ENCODE measurements at places on chromosomes 6 and 20.
A peak's percentile ranks its signal among the peaks of the same experiment; 100 is the strongest.

DNA sequence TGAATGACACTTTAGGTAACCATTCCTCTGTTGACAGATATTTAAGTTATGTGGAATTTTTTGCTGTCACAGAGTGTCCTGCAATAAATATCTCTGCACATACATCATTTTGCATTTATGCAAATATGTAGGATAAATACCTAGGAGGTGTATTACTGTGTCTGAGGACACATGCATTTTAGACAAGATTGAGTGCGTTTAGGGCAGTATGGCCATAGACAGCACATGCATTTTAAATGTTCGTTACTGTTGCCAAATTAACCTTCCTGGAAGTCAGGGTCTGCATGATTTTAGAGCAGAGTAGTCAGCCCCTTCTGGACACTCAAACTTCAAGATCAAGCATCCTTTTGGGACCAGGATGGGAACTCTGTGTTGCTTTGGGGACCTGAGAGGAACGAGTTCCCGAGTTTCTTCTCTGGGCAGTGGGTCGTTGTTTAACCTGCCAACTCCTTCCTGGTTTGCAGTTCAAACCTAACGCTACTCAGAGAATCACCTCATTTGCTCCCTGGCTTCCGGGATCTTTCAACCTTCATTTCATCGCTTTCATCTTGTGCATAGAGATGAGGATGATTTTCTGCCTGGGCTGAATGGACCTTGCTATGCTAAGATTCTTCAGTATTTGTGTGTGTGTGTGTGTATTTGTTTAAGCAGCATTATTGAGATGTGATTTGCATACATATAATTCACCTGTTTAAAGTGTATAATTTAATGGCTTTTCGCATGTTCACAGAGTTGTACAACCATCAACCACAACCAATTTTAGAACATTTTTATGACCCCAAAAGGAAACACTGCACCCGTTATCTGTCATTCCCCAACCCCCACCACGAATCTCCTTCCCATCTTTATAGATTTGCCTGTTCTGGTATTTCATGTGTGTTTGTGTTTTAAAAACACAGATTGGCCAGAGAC lies 9.8 kb downstream of the BCAS4 start:
- DNase-seq = no peak

- DNase-seq = no peak
Measured at GRCh38 chr6:122222761-122223160, 176.7 kb upstream of the HSF2 start.

DNA sequence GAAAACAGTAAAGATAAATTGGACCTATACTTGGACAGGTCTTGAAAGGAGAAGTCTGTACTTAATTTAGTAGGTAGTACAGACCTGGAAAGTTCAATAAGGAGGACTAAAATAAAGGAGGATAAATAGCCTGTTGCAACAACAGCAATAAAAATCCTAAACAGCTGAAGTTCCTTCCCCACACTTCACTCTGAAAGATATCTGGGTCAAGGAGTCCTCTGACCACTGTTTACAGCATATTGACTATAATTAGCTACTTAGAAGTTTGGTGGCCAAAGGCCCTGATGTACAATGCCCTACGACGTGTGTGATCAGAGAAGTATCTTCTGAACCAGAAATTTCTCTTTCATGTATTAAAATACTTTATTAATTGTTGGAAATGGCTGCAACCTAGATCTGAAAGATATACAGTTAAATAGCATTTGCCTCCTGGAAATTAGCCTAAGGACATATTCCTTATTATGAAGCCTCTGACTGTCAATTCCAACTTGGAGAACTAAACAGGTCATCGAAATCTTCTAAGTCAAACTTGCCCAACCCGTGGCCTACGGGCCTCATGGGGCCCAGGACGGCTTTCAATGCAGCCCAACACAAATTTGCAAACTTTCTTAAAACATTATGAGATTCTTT lies 82.8 kb downstream of the KIF13A start:
- no peak for DNase-seq

GRCh38 chr6:169738204-169738975 lies 13.0 kb downstream of the DYNLT2 start:
- DNase-seq = no peak

- no peak for DNase-seq
Measured at GRCh38 chr20:3156811-3157619, 2.6 kb downstream of the FASTKD5 start.

DNA sequence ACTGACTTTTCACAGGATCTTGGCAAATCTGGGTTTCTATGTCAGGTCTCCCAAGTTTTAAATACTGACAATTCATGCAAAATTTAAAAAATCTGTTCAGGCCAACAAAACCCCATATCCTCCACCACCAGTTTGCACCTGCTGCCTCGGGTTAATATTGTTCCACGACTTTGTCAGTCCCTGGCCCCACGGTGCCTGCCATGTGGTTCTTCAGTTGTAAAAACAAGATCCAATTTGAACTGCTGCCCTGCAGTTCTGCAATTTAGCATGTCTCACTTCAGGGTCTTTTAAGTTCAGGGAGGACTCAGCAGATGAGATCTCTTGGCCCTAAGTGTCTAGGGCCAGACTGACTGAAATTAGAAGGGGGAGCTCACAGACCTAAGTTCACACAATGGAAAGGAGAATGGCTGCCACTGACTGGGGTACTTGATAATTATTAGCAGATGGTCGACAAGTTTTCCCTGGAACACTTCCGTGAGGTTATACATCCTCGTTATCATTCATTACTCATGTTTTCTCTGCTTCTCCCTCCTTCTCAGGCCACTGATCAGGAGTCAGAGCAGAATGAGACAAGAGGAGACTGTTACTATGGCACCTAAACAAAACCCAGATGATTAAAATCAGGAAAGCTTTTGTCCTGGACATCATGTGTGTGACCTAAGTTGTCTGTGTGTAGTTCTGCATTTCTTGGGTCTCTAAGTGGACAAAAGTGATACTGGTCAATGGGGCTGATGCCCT lies 223.6 kb downstream of the KIF16B start:
- DNase-seq = no peak

DNA sequence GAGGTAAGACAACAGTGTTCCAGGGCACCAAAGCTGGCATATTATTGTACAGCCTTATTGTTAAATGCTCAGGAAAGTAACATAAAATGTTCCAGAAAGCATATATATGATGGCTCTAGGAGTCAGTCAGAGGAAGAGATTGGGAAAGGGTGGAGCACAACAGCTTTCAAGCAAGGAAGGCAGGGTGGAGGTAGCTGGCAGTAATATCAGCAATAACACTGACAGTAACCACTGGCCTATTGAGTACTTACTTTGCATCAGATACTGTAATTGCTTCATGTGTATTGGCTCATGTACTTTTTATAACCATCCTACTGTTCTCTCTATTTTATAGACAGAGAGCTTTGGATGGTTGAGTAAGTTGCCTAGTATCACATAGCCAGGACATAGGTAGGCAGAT lies 830.2 kb downstream of the DHX35 start:
- no peak for DNase-seq

- no peak for DNase-seq
Measured at GRCh38 chr6:100339574-100340255, 125.0 kb downstream of the SIM1 start.

DNA sequence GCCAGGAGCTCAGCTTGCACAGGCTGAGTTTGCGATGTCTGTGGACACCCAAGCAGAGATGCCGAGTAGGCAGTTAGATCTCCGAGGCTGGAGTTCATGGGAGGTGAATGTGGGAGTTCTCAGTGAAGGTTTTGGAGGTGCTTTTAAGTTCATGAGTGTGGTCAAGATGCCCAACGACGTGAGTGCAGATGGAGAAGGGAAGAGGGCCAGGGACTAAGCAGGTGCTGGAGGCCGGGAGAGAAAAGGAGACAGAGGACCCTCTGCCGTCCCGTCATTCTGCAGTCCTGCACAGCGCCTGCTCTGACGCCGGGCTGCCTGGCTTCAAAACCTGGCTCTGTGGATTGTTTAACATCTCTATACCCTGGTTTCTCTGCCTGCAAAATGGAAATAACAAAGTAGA lies 15.5 kb downstream of the ITPR3 start:
- DNase-seq = no peak

DNA sequence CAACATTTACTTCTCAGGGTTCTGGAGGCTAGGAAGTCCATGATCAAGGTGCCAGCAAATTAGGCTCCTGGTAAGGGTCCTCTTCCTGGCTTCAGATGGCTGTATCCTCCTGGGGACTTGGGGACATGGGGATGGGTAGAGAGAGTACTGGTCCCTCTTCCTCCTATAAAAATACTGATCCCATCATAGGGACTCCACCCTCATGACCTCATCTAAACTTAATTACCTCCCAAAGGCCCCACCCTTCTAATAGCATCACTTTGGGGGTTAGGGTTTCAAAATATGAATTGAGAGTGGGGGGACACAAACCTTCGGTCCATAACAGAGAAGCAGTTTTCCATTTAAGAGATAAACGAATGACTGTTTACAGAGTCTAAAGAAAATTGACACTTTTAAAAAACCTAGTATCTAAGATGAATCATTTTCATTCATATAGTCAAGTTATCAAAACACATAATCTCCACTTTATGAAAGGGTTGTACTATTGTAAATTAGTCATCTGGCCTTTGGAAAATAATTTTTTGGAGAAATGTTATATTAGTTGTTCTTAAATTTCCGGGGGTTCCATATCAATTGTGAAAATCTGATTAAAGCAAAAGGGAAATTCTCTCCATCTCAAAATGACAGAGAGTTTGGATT lies 33.5 kb downstream of the ELOVL5 start:
- DNase-seq = no peak

DNA sequence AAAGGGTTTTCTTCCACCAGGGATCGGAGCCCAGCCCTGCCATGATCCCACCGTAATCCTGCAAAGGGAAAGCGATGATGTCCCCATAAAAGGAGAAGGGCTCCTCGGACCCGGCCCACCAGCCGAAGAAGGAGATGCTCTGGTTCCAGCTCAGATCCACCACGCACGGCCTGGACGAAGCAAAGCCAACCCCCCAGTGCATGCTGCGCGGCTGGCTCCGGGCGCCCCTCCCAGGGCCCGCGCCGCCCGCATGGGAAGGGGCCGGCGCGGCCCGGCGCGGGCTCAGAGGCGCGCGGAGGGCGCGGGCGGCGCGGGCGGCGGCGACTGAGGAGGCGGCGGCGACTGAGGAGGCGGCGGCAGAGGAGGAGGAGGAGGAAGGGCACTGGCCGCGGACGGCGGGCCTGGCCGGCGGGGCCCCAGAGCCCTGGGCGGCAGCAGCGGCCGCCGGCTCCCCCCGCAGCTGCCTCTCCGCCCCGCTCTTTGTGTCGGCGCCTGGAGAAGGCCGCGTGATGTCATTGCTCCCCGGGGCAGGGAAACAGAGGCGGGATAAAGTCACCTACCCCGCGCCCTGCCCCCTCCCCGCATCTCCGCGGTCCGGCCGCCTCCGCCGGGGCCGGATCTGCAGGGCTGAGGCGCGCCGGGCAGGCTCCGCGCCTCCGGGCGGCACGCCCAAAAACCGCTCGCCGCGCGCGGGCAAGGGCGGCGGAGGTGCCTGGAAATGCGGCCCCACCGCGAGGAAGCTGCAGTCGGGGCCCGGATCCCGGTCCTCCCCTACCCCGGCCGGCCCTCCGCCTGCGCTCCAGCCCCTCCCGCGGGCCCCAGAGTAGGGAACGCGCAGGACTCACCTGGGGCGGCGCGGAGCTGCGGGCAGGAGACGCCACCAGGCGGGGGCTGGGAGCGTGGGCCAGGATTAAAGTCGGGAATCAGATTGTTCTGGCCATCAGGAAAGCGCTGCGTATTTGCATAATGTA lies at the start of gene FAXC:
TSS of gene FAXC (minus strand) at position 504 of the 971 bp plus-strand sequence. CDS start at position 202, 302 bp downstream.
- no peak for DNase-seq

GRCh38 chr6:115830895-115831294 lies 229.8 kb downstream of the FRK start:
- no peak for DNase-seq

- DNase-seq = no peak
Measured at GRCh38 chr6:14863902-14864850, 381.7 kb upstream of the JARID2 start.

DNA sequence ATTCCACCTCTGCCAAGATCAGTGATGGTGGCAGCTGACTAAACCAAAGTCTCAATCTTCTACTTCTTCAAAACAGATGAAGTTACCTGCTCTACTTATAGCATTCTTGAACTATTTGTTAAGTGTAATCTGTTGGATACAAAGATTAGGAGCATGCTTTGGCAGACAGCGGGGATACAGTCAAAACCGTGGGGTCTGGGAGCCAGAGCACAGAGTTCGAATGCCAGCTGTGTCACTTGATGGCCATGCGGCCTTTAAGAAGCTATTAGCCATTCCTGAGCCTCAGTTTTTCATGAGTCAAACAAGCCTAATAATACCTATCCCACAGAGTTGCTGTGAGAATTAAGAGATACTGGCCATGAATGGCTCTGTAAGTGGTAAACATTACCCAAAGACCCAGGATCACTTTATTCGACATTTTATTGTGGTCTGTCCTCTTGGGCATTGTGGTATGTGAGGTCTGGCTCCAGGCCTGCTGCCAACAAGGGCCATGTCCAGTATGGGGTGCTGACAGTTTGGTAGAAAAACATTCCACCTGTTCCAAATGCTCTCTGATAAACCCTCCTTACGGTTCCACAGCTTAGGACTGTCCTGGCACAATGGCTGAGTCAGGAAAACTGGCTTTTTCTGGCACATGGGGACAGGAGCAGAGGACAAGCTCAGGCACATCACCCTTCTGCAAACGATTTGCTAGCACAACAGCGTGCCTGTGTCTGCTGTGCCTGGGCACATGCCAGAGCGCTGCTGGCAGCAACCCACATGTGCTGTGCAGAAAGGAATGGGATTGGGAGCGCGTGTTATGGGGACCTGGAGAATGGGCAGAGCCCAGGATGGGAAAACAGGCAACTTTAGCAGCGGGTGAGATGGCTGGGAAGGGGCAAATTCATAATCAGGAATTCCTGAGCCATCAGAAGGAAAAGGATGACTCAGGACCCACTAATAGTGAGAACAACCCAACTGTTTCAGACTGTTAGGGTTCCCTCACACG lies 15.7 kb upstream of the FAM83C start:
- no peak for DNase-seq

- DNase-seq = no peak
Measured at GRCh38 chr6:87721311-87721710, 19.3 kb upstream of the AKIRIN2 start.

- no peak for DNase-seq
Measured at GRCh38 chr6:72149715-72150114, 263.4 kb downstream of the RIMS1 start.

- DNase-seq = peak; percentile 51
Measured at GRCh38 chr6:89357390-89357789, 4.9 kb upstream of the UBE2J1 start.

DNA sequence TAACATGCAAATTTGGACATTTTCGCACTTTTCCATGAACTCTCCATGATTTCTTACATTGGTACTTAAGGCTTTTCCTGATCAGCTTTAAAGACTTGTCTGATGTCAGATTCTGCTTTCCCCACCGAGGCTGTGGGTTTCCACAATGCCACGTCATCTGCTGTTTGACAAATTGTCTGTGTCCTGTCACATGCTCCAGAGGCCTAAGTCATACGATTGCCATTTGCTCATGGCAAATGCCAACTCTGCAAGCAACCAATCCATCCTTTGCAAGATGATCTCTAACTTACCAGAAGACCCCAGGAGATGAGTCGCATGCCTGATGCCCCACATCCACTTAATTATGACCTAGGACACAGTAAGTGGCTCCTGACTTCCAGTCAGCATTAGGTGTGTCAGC lies 556.5 kb downstream of the BMP2 start:
- no peak for DNase-seq

Data from Karpas-422 (cell line).